ENCODE measurements at places on chromosomes 11 and 22. TPM values are rescaled to one million over a fixed set of nuclear protein-coding genes. Genes with fewer than 3 reads are reported as not detected.

PATE4 gene
- not detected for total RNA-seq

APOBEC3B gene
- not detected for total RNA-seq

SCGB2A2 gene
- not detected for total RNA-seq

TMEM25 gene
- total RNA-seq, result 14.7 TPM

CD3G gene
- total RNA-seq, result 0.68 TPM

ABCC8 gene
- total RNA-seq, result 0.64 TPM

CYP2D6 gene
- total RNA-seq, result 0.26 TPM

SCGB1C1 gene
- not detected for total RNA-seq

IGLL5 gene
- 0.45 TPM for total RNA-seq

EXPH5 gene
- total RNA-seq, result 0.58 TPM

ZNF70 gene
- 4.6 TPM for total RNA-seq

PYGM gene
- 2,203 TPM for total RNA-seq

TEX54 gene
- not detected for total RNA-seq

TALDO1 gene
- 80.6 TPM for total RNA-seq

PATZ1 gene
- 10.1 TPM for total RNA-seq

TECTA gene
- 2.6 TPM for total RNA-seq

MS4A12 gene
- total RNA-seq, result not detected

SMDT1 gene
- 123 TPM for total RNA-seq

TPST2 gene
- total RNA-seq, result 41.3 TPM

SLC5A1 gene
- 2.0 TPM for total RNA-seq

PDE3B gene
- 0.30 TPM for total RNA-seq

APOL5 gene
- total RNA-seq, result not detected

LRP5 gene
- 18.3 TPM for total RNA-seq

SRPRA gene
- 74.2 TPM for total RNA-seq

SDHD gene
- 210 TPM for total RNA-seq

A4GALT gene
- total RNA-seq, result 15.2 TPM

CALCA gene
- total RNA-seq, result 0.34 TPM

DRAP1 gene
- 90.4 TPM for total RNA-seq

SERPING1 gene
- total RNA-seq, result 72.6 TPM

RAB3IL1 gene
- 5.9 TPM for total RNA-seq

OR4D5 gene
- total RNA-seq, result not detected

PVALB gene
- not detected for total RNA-seq

APOA4 gene
- total RNA-seq, result 0.50 TPM

PLEKHB1 gene
- total RNA-seq, result 11.1 TPM

PIH1D2 gene
- 0.49 TPM for total RNA-seq

KCTD17 gene
- total RNA-seq, result 2.7 TPM

TMEM191C gene
- 0.34 TPM for total RNA-seq

GAL3ST3 gene
- total RNA-seq, result 0.36 TPM

CALCB gene
- 1.4 TPM for total RNA-seq

CNTN5 gene
- total RNA-seq, result 0.46 TPM

NECTIN1 gene
- 1.8 TPM for total RNA-seq

GLYAT gene
- total RNA-seq, result 0.54 TPM

IGLL1 gene
- not detected for total RNA-seq

TUBA8 gene
- total RNA-seq, result 108 TPM

GGTLC2 gene
- total RNA-seq, result not detected

KDELR3 gene
- 0.80 TPM for total RNA-seq

ZNF215 gene
- total RNA-seq, result 0.29 TPM

E2F8 gene
- total RNA-seq, result 3.2 TPM

PAX6 gene
- total RNA-seq, result 0.75 TPM

SYCE3 gene
- total RNA-seq, result not detected

SOX6 gene
- 23.2 TPM for total RNA-seq

FZD4 gene
- total RNA-seq, result 22.3 TPM

Data from psoas muscle (tissue), 8 donors.